Hematopoietic multipotent progenitor cell treated with erythropoietin and hydrocortisone succinate and interleukin-3 and kit ligand, for 15 days (in vitro differentiated cells): ENCODE measurements at places on chromosomes 5 and 9.

- no peak for DNase-seq
Measured at GRCh38 chr5:31007672-31008071, 185.8 kb upstream of the CDH6 start.

GRCh38 chr5:113102121-113102531 lies 125.5 kb downstream of the DCP2 start:
- no peak for DNase-seq

GRCh38 chr9:136567651-136568287 lies 21.9 kb upstream of the NOTCH1 start:
- DNase-seq: no peak

- DNase-seq: no peak
Measured at GRCh38 chr9:135766251-135766650, 64.3 kb downstream of the KCNT1 start.

DNA sequence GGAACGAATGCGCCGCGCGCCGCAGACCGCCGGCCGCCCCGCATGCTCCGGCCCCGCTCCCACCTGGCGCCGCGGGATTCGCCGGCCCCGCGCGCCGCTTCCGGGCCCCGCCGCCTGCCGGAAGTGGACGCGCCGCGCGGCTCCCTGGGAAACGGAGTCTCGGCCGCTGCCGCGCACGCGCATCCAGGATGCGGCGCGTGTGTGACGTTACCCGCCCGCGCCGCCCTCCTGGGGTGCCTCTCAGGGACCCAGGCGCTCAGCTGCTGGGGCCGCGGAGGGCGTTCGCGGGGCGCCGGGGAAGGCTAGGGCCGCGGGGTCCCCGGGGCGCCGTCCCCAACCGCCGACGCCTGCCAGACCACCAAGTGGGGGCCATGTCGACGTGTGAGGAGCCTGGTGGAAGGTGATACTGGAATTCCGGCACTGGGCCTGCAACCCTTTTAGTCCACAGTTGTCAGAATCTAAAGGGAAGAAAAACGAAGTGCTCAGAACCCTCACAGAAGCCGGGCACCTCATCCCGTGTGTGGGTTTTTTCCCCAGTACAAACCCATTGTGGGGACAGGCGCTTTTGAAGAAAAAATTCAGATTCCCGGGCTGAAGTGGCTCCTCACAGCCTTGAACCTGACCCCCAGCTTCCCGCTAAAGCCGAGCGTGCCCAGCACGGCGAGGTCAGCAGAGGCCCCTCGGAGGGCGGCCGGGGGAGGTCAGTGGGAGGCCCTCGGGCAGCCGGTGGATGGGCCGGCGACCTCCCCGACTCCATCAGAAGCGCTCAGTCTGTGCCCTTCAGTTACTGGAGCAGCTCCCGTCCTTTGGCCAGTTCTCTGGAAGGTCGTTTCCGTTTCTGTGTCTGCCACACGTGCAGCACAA lies at the start of gene CLPTM1L:
Gene CLPTM1L, minus strand, starts transcription at position 125 of the 864 bp plus-strand sequence. CDS start 258 bp downstream, outside the sequence.
- peak; percentile 90 for DNase-seq

- DNase-seq: no peak
Measured at GRCh38 chr5:145345511-145346287, 489.4 kb downstream of the PRELID2 start.

DNA sequence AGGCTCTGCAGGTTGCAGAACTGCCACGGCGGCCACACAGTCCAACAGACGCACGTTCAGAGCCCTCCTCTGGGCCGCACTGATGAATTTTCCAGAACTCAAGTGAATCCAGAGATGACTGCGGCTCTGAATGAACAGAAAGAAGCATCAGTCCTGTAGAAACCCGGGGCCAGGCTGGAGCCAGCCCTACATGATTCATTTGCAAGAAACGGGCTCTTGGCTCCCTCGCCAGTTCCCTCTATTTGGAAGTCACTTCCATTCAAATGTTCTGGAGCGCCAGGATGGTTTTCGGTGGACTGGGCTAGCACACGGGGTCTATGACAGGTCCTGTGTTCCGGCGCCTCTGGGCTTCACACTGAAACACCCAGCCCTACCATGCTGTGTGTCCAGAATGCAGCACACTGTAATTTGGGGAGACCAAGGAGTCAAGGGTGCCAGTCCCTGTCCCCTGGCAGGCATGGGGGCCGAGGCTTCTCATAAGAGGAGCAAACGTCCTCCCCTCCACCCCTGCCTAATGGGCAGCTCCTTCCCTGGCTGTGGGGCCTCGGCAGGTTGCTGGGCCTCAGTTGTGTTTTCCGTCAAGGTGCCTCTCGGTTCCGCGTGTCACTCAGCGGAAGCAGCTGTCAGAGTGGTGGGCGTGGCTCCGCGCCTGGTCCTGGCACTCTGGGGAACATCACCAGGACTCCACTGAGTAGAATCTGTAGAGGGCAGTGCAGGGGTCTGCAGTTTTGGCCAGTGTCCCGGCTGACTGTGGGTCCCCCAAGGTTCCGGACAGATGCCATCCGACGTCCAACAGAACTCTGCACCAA lies 18.1 kb upstream of the COL5A1 start:
- DNase-seq: no peak

- no peak for DNase-seq
Measured at GRCh38 chr5:134547066-134547465, 21.6 kb downstream of the JADE2 start.

DNA sequence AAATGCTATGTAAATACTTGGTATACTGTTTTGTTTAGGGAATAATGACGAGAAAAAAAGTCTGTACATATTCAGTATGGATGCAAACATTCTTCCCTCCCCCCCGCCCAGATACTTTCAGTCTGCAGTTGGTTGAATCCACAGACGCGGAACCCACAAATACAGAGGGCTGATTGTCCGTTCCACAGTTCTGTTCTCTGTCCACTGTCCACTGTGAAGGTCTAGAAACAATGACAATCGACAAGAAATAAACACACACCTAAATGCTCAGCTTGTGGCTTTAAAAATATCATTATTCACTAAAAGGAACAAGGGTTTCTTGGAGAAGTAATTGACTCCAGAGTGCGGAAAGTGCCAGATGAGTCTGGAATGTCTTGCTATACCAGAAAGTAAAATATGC lies 109.1 kb downstream of the TMEM161B start:
- DNase-seq: no peak

DNA sequence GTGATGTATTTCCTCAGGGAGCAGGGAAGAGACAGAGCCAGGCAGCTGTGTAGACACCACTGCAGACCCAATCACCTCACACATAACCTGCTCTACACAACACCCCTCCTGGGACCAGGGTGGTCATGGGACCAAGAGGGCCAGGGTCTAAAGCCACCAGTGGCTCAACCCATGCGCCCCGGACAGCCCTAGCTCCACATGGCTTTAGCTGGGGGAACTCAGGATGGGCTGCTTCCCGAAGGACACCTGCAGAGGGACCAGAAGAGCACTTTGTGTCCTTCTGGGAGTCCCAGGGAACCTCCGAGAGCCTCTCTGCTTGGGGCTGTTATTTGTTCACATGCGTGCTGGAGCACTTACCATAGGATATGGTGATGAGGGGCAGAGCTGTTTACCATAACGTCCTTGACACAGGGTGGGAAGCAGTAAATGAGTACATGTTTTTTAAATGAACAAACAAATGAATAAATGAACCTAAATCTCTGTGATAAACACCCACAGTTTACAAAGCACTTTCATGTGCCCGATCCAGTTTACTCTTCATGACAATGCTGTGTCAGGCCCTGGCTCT lies 12.3 kb downstream of the SEPTIN8 start:
- DNase-seq: no peak

DNA sequence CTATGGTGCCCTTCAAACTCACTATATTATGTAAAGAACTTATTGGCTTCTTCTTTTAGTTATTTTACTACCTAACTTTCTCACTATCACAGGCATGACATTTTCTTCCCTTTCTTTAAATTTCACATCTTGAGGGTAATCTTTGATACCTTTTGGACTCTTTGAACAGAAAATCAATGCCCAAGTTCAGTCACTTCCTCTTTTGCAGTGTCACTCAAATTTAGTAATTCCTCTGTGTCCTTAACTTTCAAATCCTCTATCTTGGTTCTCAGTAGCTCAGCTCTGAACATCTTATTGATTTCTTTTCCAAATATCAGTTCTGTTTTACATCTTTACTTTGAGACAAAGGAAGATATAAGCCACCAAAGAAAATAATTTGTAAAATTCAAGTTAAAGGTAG lies 25.5 kb downstream of the CNTLN start:
- no peak for DNase-seq

GRCh38 chr9:109894473-109894872 lies 114.5 kb downstream of the PALM2AKAP2 start:
- no peak for DNase-seq

DNA sequence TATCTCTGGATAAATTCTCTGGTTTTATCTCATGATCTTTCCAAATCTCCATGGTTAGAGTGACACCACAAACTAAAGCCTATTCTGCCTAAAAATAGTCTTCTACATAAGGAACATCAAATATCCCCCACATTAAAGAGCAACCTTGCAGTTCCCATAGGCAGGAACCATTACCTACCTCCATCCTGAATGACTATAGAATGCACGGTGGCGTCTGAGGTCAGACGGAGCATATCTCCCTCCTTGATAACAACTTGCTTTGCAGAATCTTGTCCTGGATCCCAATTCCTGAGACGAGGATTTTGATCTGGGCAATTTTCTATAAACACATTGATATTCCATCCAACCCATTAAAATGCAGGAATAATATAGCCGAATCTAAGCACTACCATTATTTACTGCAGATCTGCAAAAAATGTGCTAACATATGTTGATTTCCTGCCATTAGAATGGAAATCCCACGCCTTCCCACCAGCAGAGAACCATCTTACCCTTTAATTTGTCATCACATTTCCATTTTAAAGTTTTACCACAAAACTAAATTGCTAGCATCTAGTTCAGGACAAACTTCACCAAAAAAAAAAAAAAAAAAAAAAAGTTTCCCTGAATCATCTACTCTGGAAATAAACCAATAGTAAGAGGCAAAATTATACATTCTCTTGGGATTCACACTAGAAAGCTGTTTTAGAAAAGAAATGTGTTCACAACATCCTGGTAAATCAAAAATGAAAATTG lies 22.1 kb downstream of the CEMIP2 start:
- no peak for DNase-seq
